CD4-positive, alpha-beta T cell treated with Interleukin-6 at 100 ng/mL for 8 hours (primary cell): ENCODE measurements at places on chromosomes 12 and 14.
A peak's percentile ranks its signal among the peaks of the same experiment; 100 is the strongest.

GRCh38 chr12:128914908-128915563 lies 61.8 kb downstream of the GLT1D1 start:
- no peak for DNase-seq

GRCh38 chr12:131732996-131733615 lies 22.2 kb downstream of the SFSWAP start:
- DNase-seq = no peak

DNA sequence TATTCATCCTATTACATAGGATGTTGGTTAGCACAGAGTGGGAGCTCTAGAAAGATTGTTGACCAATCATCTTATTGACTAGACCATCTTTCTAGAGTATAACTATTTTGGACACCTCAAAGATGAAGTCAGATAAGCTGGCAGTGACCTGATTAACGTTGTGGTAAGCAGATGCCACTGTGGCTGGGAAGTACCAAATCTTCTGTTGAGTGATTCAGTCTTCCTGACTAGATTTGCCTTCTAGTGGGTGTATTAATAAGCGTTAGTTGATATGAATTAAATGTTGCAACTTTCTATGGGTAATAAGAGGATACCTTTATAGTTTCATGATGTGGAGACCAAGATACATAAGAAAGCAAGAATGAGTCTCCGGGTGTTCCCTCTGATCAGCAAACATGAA lies 51.2 kb upstream of the HELB start:
- DNase-seq = no peak

- DNase-seq = no peak
Measured at GRCh38 chr14:102998393-102998792, 59.0 kb downstream of the CDC42BPB start.

DNA sequence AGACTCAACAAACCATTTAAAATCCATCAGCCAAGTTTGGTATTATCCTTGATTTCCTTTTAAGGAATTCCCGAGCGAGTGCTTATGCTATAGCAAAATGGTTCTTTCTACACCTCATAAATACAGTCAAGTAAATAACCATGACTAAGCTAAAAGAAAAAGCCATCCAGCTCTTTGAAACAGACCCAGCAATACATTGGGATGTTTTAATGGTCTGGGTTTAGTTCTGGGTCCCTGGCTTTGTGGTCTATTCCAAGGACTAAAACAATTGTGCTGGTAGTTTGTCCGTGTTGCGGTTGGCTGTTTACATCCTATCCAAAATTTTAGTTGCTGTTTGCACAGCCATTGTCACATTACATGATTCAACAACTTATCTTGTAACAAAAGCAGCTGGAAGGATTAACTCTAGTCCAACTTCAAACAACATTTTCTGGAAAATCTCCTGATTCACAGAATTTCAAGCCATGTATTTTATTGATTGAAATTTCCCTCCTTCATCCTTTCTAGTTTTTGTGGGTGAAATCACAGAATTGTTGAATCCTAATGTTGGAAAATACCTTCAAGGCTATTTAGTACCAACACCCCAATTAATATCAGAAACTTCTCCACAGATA lies 19.6 kb downstream of the KLRB1 start:
- no peak for DNase-seq

- no peak for DNase-seq
Measured at GRCh38 chr12:3681595-3682061, 71.3 kb downstream of the CRACR2A start.

DNA sequence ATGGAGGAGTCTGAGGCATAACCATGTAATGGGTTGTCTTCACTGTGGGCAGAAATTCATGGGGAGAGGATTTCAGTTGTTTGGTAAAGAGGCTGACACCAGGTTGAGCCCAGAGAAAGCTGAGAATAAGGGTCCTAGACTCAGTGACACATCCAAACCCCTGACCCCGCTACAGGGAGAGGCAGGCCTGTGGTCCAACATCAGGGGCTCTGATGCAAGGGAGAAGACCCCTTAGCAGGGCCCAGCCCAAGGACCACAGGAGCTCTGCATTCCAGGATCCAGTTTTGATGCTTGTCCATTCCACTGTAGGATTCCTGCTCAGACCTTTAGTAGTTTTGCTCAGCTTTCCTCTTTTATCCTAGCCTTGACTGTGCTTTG lies 15.5 kb downstream of the GPR68 start:
- no peak for DNase-seq

- DNase-seq = no peak
Measured at GRCh38 chr14:94897561-94897960, 127.6 kb upstream of the GSC start.

DNA sequence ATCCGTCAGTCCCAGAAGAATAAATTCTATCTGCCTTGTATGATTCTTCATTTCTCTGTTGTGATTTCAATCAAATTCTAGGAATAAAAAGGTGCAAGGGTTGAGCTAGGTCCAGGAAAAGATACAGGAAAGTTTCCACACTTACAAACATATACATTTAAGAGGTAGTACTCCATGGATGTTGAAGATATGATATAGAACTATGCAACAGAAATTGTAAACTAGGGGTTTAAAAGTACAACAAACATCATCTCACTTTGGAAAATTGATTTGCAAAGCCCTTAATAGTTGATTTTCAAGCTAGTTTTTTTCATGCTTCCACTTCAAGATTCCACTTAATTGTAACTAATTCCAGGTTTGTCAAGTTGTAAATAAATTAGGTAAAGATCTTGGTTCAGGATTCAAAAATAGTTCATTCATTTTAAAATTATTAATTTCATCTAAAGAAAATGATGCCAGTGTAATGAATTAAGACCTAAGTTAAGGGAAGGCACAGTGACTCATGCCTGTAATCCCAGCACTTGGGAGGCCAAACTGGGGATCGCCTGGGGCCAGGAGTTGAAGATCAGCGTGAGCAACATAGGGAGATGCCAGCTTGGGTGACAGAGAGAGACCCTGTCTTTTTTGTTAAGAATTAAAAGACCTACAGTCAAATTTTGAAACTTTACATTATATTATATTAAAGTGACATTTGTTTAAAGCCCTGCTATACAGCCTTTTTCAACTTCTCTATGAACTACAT lies at the start of gene OR6C70:
TSS of gene OR6C70 (minus strand) at position 51 of the 742 bp plus-strand sequence. CDS start at position 51, 0 bp downstream.
- DNase-seq = no peak

DNA sequence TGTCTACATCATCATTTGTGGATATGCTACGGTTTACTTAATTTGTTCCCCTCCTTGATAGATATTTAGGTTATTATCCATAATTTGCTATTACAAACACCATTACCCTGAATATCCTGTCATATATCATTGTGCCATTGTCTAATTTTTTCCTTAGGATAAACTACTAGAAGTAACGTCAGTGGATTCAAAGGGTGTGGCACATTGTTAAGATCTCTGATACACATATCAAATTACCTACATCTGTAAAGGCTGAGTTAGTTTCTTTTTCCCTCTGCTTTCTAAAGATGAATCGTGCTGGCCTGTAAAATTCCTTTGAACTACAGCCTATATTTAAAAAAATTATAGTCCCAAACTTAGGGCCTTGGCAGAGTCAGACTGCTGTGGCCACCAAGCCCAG lies 53.9 kb upstream of the STRN3 start:
- no peak for DNase-seq

- no peak for DNase-seq
Measured at GRCh38 chr12:65586796-65587195, 237.5 kb upstream of the HMGA2 start.

DNA sequence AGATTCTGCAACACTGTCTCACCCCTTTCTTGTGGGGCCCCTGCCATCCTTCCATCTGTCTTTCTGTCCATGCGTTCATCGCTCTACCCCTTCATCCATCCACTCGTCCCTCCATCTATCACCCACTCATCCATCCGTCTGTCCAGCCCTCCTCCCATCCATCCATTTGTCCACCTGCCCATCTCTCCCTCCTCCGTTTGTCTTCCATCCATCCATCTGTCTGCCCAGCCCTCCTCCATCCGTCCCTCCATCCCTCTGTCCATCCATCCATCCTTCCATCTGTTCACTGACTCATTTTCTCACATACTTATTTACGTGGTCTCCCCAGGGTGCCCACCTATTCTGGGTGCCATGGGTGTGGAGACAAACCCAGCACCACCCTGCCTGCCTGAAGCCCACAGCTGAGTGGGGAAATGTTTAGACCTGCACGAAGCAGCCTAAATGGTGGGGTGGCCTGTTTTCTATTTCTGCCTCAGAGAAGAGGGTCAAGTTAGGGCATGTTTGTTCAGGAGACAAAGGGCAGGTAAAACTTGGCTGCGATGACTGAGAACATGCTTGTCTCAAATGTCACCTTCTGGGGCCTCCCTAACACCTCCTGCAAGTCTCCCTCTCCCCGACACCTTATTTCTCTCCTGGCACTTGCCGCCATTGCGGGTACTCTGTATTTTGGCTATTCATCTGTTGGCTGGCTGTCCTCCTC lies 2.8 kb upstream of the SLC25A47 start:
- DNase-seq = no peak

- no peak for DNase-seq
Measured at GRCh38 chr12:9319842-9320173, 111.6 kb upstream of the PZP start.

- DNase-seq = no peak
Measured at GRCh38 chr12:12810553-12811021, 2.6 kb upstream of the DDX47 start.

GRCh38 chr12:130186651-130187268 lies 24.5 kb downstream of the FZD10 start:
- no peak for DNase-seq

- no peak for DNase-seq
Measured at GRCh38 chr14:22434030-22434429, 155.0 kb downstream of the DAD1 start.

DNA sequence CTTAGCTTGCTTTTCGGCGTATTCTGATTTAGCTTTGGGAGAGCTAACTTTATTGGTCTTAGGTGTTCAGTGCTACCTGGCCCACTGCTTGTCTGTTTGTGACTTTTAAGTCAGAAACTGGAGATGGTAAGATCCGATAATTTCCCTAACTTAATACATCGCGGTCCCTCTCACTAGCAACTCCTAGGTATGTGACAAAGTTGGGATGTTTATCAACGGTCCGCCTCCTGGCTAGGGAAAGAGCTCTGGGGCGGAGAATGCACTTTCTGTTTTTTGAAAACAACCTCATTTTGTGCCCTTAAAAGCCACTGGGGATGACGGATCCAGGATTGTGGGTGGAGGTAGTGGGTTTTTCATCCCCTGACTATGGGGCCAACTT lies 1.2 kb downstream of the CDKN1B start:
- DNase-seq = no peak

DNA sequence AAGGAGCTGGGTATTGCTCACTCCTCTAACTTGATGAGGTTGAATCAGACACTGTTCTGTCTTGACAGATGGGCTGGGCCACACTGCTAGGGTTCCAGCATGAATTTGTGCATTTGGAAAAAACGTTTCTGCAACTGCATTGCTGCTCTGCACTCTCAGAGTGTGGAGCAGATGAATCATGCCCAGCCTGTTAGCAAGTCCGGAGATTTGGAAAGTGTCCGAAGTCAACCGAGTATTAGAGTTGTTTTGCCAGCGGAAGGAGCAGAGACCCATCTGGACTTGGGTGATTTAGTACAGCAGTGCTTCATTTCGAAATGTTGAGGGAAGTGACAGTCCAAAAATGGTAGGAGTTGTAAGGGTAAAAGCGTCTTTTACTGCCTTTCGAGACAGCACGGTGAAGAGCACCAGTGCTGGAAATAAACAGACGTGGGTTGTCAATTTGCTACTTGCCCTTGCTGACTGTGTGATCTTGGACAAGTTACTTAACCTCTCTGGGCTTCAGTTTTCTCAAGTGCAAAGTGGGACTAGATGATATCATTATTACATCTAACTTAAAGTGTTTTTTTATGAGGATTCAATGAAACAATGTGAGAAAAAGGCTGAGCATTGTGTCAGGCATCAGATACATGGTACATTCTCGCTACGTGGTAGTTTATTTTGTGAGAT lies 139.5 kb downstream of the CHST11 start:
- DNase-seq = no peak

GRCh38 chr12:120539303-120539702 lies 5.1 kb downstream of the RNF10 start:
- DNase-seq = no peak

DNA sequence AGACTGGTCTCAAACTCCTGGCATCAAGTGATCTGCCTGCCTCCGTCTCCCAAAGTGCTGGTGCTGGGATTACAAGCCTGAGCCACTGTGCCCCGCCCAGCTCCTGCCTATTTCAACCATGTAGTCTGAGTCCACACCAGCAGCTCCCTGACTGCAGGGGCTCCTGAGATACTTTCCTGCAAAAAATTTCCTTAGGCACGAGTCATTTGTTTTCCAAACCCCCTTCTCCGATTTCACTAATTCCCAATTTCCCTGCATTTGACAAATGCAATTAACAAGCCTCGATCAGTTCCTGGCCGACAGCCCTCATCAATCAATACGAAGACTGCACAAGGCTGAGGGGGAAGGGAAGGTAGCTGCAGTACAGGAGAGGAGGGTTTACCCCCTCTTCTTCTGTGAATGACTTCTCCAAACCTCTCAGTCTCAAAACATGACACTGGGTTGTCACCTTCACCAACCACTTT lies 10.1 kb downstream of the PSMB5 start:
- DNase-seq = no peak

GRCh38 chr12:70607107-70607506 lies 30.1 kb downstream of the PTPRB start:
- no peak for DNase-seq

DNA sequence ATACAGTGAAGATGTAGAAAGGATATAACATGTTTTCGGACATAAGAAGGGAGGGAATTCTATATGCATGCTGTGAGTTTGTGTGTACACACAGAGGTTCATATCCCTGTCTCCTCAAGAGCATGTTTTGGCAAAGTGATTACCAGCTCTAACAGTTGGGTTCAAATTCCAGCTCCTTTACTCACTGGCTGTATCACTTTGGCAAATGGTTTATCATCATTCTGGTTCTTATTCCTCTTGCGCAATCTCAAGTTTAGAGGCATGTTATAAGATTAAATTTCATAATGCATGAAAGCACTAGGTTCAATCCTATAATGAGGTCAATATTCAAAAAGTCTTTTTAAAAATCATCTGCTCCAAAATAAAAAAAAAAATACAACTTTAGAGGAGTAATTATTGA lies 107.7 kb upstream of the LRFN5 start:
- DNase-seq = no peak

DNA sequence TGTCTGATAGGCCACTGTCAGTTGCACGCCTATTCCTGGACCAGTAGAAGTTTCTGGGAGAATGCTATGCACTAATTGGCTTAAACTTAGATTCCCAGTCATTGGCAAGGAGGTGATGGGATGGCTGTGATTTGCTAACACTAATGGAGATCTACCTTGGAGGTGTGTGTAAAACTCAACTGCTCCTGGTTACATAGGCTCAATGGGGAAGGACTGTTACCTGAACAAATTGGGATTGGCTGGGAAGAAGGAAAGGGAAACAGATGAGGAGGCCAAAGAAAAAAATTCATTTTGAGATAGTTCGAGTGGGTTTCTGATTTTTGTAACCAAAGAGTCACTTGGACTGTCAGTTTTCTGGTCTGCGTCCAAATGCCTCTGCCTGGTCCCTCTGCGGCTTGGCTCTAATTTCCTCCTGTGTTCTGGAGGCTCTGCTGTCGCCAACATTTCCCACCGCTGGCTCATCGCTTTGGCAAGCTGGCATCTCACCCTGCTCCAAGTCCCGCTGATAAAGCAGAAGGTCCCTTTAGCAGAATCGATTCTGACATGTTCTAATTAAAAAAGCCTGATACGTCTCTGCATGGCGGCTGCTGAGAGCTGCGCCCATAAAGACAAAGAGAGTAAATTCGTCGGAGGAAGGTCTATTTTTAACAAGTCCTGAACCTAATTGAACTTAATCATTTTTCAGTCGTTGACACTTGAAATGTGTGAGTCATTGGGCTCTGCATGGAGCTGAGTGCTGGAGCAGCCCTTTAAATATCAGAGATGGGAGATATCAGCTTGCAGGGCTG lies 2.0 kb upstream of the CCDC63 start:
- DNase-seq = no peak

GRCh38 chr12:120903412-120904196 lies 554 bp downstream of the SPPL3 start:
- DNase-seq = peak; percentile 66
